ENCODE measurements at places on chromosomes 4 and X.
A peak's percentile ranks its signal among the peaks of the same experiment; 100 is the strongest.

GRCh38 chr4:36508394-36508793 is 227.0 kb downstream of the DTHD1 start:
- no peak for DNase-seq

GRCh38 chr4:108612365-108612764 is 8.0 kb upstream of the RPL34 start:
- no peak for DNase-seq

DNA sequence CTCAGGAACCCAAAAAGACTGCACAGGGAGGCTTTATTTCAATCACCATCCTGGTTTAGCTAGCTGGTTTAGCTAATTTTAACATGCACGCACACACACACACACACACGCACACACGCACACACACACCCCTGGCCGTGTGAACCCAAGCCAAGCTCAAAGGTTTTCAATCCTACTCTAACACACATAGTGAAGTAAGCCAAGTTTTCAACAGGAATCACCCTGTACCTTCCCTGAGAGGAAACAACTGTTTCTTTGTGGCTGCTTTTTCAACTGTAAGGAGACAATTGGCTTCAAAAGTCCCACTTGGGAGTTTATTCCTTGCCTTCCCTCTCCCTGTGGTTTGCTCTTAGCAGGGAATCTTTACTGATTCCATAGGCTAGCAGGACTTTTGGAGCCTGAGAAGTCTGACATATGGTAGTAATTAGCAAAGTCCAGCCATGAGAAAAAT is 98.9 kb upstream of the BMP3 start:
- no peak for DNase-seq

DNA sequence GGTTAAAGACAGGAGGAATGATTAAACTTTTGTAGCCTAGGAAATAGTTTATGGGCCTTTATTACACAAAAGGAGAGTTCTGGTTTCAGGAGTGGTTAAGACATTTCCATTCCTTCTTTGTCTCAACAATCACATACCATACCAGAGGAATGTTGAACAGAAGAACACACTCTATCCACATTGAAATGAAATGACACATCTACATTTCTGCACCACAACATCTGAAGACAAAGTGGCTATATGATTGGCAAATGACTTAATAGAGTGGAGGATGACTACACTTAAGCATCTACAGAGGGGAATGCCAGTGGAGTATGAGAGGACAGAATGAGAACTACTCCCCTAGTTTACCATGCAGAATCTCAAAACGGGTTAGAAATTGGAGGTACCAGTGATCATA is 8.0 kb downstream of the CYP2U1 start:
- no peak for DNase-seq

DNA sequence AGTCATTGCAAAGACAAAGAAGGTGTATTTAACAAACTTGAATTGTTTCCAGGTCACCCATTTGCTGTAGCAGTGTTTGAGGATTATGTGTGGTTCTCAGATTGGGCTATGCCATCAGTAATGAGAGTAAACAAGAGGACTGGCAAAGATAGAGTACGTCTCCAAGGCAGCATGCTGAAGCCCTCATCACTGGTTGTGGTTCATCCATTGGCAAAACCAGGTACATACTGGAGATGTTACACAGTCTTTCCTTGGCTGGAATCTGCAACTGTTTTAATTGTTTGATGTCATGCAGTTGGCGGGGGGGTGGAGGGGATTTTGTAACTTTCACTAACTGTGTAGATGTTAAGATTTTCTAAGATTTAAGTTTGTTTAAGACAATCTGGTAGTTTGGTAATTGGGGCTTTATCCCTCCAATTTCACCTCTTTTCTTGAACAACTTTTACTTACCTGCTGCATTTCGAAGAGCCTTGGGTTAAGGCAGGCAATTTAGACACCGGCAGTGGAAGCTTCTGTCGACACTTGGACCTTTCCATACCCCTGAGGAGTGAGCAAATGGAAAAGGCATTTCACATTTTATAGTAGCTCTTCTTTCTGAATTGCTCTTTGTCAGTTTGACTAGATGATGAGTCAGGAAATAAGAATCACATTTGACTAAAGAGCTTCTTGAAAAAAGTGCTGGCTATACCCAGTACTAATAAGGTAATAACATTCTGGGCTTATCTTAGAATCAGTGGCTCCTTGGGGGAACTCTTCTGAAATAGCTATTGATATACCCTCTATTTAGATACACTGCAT is 67.4 kb downstream of the EGF start:
- DNase-seq = no peak

DNA sequence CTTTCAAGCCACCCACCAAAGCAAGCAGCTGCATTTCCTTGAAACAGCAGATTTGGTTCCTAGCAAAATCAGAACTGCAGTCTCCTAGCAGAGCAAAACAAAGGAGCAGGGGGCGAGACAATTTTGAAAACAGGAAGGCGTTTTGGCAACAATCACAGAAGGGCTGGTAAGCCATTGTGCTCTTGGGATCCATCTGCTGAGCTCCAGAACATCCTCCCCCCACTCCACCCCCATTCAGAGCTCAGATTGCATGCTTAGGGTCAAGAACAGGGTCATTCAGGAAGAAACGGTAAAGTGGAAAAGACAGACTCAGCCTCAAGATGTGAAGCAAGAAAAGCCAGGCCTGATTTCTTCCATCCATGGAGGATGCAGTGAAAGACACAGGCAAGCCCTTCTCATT is 7.6 kb upstream of the PCDH19 start:
- DNase-seq = no peak

DNA sequence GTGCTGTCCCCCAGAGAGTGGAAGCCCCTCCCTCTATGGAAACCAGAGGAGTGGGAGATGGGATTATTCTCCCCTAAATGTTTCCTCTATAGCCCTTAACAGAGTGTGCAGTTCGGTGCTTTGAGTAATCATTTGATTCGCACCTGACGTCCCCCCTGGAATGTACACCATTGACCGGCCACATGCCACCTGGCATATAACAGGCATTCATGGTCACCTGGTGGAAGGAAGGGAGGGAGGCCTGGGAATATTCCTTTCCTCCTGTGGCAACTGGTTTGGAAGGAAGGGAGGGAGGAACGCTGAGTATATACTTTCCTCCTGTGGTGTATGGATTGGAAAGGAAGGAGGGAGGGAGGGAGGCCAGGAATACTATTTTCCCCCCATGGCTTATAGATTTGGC is 77.2 kb downstream of the CRMP1 start:
- no peak for DNase-seq

DNA sequence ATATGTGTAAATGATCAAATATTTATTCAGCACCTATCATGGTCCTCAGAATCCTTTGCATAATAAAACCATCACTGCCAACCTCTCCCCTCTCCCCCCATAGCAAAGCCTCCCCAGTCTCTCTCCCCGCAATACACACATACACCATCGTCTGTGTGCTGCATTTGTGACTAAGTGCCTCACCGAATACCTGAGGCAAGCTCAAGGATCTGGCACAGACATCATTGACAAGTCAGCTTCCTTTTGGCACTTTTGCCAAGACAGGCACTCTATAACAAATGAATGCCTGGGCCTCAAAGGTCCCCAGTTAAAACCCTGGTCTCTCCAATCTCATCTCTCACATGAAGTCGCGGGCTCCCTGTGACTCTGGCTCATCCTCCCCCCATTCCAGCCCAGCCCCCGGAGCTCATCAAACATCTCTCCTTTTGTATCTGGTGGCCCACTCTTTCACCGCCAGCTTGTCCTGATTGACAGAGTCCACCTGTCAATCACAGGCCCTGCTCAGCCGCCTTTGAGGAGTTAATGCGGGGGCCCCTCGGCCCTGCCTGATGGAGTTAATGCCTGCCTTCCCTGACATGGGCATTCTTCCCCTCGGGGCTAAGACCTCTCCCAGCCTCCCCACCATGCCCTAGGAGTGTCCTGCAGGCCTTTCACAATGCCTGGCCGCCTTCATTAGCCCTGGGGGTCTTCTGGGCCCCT is 135.8 kb upstream of the ATP6AP2 start:
- no peak for DNase-seq

GRCh38 chrX:102580891-102581290 is 18.4 kb upstream of the ARMCX5 start:
- no peak for DNase-seq

DNA sequence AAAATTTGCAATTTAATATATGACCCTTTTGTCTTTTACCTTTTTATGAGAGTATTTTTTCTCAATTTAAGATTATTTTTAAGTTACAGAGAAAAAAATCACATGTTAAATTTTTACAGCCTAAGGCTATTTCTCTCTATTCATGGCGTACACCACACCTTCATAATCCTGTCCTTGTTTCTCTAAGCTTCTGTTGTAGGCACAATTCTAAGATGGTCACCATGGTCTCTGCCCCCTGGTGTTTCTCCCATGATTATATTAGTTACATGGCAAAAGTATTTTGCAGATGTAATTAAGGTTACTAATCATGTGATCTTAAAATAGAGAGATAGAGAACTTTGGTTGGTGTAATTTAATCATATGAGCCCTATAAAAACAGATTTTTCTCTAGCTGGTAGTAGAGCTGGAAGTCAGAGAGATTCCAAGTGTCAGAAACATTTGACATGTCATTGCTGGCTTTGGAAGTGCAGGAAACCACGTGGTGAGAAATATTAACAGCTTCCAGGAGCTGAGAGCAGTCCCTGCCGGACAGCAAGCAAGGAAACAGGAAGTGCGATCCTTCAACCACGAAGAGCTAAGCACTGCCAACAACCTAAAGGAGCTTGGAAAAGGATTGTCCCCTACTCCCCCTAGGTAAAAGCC is 89.8 kb downstream of the EIF4E start:
- DNase-seq = peak; percentile 30

DNA sequence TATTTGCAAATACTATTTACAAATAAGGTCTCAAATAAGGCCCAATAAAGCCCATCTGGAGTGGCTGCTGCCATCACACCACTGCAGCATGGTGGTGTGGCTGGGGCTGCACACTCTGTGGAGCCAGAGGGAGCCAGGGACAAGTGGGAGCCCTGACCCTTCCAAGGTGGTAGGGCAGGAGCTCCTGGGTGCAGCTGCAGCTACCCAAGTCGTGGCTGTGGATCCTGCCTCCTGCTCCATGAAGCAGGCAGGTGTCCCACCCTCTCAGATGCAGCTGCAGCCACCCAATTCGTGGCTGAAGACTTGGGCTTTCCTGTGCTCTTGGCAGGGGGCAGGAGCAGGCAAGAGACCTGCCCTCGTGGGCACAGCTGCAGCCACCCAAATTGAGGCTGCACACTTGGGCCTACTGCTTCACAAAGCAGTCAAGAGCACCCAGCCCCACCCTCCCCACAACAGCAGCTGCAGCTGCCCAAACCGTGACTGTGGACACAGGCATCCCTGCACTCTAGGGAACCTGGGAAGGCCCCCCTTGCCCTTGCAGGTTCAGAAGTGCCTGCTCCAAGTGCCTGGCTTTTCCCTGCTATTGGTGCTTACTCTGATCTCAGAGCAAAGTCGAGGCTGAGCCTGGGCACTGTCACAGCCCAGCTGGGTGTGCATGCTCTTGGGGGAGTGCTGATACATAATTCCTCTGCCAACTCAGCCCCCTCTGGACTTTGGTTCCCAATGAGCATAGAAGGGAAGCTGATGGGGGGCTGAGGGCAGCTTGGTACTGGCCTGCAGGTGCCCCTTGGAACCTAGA is 614.8 kb downstream of the PCDH18 start:
- no peak for DNase-seq

- no peak for DNase-seq
Observed at GRCh38 chr4:67684839-67685531, 16.0 kb downstream of the UBA6 start.

- peak; percentile 29 for DNase-seq
Observed at GRCh38 chr4:129453524-129454200, 357.7 kb downstream of the C4orf33 start.

- DNase-seq = no peak
Observed at GRCh38 chr4:124055336-124055735, 657.2 kb downstream of the ANKRD50 start.

GRCh38 chrX:7235071-7235470 is 87.1 kb upstream of the PUDP start:
- no peak for DNase-seq

GRCh38 chrX:69229436-69229835 is 64.2 kb upstream of the PJA1 start:
- DNase-seq = no peak

DNA sequence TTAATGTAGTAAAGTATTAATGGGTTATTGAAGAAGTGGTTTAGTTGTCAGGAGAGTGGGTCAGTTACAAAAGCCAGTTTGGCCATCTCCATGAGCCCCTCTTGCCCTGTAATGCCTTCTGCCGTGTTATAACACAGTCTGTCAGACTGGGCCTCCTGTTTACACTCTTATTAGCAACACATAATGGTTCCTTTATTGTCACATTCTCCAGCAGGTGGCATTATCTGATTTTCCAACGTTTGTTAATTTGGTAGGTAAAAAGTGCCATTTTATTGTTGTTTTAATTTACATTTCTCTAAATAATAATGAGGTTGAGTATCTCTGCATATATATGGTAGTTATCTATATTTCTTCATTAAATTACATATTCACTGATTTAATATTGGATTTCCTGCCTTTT is 560.8 kb downstream of the FGF13 start:
- no peak for DNase-seq

DNA sequence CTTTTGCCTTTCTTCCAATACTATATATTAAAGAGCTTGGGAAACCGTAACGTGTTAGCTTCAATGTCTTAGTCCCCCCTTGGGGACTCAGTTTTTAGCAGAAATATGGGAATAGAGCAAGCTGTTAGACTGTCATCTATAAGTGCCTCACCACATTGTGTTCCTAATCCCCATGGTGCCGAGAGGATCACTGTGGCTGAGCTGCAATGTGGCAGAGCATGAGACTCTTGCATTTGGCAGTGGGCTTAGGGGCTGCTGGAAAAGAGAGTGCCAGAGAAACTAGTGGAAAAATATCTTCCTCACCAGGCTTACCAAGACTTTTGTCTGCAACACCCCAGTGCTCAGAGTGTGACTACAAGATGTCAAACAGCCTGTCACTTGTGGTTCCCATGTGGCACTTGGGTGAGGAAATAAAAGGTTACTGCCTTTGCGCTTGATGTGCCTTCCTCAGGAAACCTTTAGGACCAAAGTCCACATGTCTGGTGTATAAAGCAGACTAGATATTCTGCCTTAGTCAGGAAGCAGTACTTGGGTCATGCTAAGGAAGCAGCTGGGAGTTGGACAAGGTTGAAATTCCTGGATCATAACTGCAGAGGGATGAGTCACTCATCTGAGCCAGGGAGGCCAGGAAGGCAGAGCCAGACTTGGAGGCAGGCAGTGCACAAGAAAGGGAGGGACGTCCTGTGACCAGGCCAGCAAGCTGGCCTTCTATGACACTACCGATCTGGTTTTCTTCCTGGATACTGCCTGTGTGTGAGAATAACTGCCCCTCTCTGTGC is 9.7 kb upstream of the MAGEA4 start:
- DNase-seq = no peak

GRCh38 chr4:67660418-67660817 is 40.5 kb downstream of the UBA6 start:
- no peak for DNase-seq

DNA sequence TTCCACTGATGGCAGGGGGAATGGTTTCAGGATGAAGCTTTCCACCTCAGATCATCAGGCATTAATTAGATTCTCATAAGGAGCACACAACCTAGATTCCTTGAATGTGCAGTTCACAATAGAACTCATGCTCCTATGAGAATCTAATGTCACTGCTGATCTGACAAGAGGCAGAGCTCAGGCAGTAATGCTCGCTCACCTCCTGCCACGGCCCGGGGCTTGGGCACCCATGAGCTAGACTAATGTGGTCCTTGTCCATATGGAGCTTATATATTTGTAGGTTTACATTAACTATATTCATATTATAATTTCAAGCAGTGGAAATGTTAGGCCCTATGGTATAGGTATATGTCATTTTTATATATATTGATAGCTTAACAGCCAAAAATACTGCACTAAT is 24.4 kb downstream of the SLC9B2 start:
- DNase-seq = no peak

- peak; percentile 2 for DNase-seq
Observed at GRCh38 chrX:92232182-92232581, 453.0 kb downstream of the PCDH11X start.
